T47D (cell line): ENCODE measurements at places on chromosomes 11 and 22.

DNA sequence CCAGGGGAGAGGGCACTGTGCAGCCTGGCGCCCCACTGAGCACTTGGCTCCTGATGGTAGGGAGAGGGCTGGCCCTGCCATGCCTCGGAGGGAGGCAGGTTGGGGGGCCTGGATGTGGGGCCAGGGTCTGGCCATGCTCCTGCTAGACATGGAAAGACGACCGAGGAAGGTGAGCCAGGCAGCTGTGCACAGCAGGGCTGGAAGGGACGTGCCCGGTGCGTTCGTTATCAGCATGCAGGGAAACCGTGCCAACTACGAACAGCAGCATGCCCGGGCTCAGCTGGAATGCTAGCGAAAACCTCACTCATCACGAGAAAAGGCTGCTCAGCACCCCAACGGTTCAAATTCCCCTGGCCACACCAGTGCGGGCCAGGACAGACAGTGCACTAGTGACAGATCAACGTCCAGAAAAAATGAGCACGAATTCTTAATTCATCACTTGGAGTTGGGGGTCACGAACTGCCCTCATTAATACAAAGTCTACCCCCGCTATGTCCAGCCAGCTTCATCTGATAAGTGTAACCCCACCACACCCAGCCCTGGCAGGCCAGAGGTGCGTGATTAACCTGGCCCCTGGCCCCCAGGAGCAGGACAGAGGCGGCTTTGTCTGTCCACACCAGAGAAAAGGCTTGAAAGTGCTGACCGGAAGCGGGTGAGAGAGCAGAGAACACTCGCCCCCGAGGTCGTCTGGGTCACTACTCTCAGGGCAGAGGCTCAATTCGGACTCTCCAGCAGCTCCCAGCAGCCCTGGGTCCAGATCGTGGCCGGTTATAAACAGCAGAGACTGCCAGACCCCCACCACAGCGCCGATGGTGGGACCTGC lies 84.2 kb downstream of the CELSR1 start:
- DNase-seq, result no peak

- DNase-seq, result no peak
Measured at GRCh38 chr11:106386519-106386918, 309.1 kb downstream of the AASDHPPT start.

DNA sequence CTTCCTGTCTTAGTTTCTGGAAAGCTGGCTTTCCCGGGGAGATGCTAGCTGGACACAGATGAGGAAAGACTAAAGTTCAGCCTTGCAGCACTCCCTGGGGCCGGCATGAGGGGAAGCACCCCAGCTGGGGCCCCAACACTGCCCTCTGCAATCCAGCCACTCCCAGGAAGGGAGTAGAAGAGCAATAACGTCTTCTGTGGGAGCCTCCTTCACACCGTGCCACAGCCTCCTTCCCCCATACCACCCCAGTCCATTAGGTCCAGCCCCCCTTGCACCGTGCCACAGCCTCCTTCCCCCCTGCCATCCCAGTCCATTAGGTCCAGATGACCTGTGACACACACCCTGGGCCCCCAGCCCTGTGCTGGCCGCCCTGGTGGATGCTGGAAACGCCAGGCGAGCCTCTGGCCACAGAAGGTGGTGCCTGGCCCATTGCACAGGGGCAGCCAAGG lies 44.1 kb upstream of the PRDM11 start:
- no peak for DNase-seq

DNA sequence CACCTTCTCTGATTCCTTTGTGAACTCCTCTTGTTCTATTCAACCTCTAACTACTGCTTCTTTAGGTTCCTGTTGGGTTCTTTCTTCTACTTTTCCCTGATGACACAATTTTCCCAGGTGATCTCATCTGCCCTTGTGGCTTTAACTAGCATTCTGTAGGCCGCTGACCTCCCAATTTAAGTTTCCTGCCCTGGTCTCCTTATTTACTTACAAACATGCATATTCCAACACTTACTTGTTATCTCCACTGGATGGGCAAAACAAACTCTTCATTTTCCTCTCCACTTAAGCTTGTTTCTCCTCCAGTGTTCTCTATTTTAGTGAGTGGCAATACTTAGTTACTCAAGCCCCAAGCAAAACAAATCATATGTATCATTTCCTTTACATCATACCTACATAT lies 734.5 kb downstream of the METTL15 start:
- no peak for DNase-seq

DNA sequence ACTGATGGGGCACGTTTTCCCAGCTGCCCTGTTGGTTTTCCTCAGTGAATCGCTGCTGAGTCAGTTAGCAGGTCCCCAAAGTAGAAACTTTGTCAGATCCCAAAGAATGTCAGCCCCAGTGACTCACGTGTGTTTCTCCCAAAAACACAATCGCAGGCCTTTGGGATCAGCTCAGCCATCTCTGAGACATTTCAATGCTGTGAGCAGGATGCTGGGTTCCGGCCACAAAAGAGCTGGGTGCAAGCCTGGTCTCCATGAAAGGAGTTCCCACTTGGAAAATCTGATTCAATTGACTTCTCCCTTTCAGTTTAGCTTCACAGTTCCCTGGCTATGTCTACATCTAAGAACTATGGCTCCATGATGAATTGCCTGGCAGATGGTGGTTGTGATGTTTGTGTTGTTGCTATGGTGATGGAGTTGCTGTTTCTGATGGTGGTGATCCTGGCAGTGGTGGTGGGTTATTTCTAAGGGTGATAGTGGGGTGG lies 28.0 kb downstream of the MYEOV start:
- DNase-seq, result no peak

GRCh38 chr22:17880020-17880419 lies 105.8 kb upstream of the BID start:
- no peak for DNase-seq

GRCh38 chr11:120883404-120884080 lies 140.4 kb upstream of the TBCEL start:
- no peak for DNase-seq

DNA sequence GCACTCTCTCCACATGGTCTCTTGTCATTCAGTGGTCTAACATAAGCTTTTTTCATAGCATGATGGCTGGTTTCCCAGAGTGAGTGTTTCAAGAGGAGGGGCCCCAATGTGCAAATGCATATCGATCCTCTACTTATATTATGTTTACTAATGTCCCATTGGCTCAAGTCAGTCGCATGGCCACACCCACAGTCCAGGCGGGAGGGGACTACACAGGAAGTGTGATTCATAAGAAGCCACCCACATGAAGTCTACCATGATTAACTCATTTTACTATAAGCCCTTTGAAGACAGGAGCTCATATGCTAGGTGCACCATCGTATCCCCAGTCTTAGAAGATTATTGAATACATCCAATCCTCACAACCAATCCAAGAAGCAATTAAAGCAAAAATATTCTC lies 89.5 kb upstream of the ISX start:
- DNase-seq, result no peak

GRCh38 chr11:72768581-72768980 lies 16.4 kb upstream of the ARAP1 start:
- no peak for DNase-seq
